ENCODE measurements at places on chromosomes 1 and 21.

- peak; percentile 4 for DNase-seq
Measured at GRCh38 chr1:51189421-51190073, 46.5 kb upstream of the RNF11 start.

DNA sequence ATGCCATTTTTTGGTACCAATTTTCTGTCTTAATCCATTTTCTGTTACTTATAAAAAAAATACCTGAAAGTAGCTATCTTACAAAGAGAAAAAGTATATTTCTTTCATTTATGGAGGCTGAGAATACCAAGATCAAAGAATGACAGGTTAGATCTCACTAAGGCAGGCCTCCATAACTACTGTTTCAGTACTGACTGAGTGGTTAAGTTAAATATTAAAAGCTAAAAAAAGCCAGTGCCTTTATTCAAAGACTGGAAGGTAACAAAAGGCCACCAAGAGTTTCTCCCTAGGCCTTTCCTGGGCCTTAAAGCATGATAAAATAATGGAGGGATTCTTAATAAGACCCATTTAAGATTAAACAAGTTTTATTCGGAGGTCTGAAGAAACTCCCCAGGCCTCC is 687.7 kb upstream of the ADGRL4 start:
- no peak for DNase-seq

- no peak for DNase-seq
Measured at GRCh38 chr1:4270651-4271337, 370.7 kb upstream of the C1orf174 start.

GRCh38 chr1:85577419-85578320 is 2.9 kb upstream of the CCN1 start:
- DNase-seq = no peak

All from activated naive CD8-positive, alpha-beta T cell treated with anti-CD3 and anti-CD28 coated beads, Interleukin-2, amount 50 U/mL, for 16 hours (primary cell).